ENCODE measurements at places on chromosomes 7 and 10.

- DNase-seq = no peak
Measured at GRCh38 chr7:36568452-36568849, 155.8 kb downstream of the AOAH start.

GRCh38 chr7:2524808-2525657 lies 5.5 kb downstream of the LFNG start:
- DNase-seq = no peak

GRCh38 chr7:24192691-24193090 lies 91.3 kb upstream of the NPY start:
- no peak for DNase-seq

- DNase-seq = no peak
Measured at GRCh38 chr7:82291931-82292330, 151.6 kb downstream of the CACNA2D1 start.

GRCh38 chr7:148664324-148664723 lies 34.4 kb upstream of the CUL1 start:
- peak; percentile 5 for DNase-seq

DNA sequence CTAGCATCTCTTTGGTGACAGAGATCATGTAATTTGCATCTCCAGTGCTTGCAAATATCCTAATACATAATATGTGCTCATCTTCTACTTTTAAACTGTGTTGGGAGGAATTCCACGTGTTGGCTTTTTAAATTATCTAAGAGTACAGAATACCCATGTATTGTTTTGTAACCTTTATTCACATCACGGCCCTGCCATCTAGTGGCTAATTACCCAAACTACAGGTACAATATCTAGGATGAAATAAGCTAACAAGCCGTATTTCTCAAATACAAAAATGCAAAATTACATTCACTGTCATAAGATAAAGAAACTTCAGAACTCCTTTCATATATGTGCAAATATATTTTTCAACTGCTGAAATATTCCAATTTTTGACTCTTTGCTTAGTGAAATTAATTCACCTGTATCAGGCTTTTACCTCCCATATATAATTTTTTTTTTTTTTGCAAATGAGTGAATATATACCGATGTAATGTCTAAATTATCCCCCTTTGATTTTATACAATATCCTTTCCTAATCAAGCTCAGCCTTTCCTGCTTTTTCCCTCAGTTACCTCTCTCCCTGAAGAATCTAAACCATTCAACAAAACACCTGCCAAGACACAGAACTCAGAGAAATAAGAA lies 30.3 kb upstream of the LSM8 start:
- peak; percentile 7 for DNase-seq

DNA sequence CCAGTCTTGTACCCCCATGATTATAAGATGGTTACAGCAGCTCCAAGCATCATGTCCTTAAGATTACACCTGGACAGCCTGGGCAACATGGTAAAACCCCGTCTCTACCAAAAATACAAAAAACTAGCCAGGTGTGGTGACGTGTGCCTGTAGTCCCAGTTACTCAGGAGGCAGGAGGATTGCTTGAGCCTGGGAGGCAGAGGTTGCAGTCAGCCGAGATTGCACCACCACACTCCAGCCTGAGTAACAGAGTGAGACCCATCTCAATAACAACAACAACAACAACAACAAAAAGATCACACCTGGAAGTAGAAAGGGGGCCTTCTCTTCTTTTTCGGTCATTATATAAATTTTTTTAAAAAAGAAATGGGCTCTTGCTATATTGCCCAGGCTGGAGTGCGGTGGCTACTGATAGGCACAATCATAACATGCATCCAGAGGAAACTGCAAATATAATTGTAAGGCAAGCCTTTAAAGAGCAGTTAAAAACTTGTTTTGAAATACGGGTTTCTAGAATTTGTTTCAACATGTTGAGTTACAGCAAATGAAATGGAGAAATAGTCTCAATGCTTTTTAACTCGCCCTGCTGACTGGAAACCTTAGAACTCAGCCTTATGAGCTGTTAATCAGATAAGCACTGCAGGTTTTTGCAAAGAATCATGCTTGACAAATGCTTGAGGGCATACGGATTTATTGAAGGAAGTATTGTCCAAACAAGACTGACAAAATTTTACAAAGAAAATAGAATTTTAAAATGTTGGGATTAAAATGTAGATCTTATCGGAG lies 4.7 kb upstream of the ENTPD7 start:
- no peak for DNase-seq

DNA sequence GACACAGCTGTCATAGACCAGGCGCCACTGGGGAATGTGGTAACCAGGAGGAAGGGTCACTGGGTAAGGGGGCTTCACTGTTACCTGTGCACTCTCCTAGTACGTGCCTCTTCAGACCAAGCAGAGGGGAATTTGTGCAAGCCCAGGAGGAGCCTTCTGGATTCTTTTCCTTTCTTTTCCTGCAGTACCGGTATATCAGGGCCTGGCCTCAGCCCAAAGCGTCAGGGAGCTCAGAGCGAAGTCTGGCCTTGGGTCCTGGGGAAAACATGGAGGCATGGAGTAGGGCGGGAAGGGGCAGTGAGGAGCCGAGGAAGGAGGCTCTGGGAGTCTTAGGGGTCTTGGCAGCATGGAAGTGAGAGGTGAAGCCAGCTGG lies 133.6 kb upstream of the GDF10 start:
- no peak for DNase-seq

DNA sequence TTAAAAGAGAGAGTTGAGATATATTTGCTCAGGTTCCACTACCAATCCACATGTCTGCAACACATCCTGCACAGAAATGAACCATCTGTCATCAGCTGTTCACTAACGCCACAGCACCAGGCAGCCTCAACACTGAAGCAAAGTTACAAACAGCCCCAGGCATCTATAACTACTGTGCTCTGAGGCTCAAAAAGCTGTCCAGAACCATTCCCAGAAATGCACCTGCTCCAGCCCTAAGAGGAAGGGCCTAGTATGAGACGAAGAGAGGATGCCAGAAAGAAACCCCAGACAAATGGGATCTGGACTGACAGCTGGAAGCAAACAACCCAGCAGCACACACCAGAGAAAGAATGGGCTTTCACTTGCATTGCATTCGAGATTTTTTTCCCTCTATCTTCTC lies 159.3 kb downstream of the ELMO1 start:
- no peak for DNase-seq

DNA sequence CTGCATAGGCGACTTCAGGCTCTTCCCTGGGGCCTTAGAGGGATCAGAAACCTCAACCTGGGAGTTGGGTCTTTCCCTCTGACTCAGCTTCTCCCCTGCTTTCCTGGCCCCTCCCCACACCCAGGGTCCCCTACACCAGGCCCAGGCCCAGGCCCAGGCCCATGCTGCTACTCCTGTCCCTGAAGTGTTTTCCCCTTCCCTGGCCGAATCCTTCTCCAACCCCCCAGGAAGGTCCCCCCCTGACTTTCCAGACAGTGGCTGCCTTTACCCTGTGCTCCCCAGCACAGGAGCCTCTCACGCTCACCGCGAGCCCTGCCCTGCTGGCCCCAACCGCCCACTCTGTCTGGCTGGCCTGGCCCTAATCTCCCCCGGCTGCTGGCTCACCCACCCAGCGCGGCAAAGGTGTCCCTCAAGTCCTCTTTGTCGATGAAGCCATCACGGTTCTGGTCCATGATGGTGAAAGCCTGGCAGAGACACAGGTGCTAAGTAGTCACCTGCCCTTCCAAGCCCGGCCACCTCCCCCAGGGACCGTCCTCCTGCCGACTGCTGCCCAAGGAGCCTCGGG lies 6.4 kb downstream of the MYL10 start:
- DNase-seq = no peak

DNA sequence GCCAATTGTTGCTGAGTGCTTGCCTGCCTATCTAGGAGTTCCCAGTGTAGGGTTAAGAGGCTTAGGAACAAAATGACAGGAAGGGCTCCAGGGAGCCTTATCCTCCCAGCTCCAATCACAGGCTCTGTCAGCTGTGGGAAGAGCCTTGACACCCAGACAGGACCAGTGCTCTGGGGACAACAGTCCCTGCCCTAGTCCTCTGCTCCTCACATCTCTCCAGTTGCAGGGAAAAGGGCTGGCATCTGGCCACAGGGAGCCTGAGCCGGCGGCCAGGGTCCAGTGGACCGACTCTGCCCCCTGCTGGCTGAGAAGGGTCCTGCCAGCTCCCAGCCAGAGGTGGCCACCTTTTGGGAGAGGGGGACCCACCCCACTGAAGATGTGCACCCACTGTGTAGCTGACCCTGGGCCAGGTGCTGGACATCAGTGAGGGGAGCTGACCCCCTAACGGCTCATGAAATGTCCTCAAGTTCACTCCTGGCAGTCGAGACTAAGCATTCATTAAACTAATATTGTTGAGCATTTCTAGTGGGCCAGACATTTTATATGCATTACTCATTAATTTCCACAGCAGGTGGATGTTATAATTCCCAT lies 17.6 kb downstream of the DNAJB12 start:
- peak; percentile 81 for DNase-seq

DNA sequence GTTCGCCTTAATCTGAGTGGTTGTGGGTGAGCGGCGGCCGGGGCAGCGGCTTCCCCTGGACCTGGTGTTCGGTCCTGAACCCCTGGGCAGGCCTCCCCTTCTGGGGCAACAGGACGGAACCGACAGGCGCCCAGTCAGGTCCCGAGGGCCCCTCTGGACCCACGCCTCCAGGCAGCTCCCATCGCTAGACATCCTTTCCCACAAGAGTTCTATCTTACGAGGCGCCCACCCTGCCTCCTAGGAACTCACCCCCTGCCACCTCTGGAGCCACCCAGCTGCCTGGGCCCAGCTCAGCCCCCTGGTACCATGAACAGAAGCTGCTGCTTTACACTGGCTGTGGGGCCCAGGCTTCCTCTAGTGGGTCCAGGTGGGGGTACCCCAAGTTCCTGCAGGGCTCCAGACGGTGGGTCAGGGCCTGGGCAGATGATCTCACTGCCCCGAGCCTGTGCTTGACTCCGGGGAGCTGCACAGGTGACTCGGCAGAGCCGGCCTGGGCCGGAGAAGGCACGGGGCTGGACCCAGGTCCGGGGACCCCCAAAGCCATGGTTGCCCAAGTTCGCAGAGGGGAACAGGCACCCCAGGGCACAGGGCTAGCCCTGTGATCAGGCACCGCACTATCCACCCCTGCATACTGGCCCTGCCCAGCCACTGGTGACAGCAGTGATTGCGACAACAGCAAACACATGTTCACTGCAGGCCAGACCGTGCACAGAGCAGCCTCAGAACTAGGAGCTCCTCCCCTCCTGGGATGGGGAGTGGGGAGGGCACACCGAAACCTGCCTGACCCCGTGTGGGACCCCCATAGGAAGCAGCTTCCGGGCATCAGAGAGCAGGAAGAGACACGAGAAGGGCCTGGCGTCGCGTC lies 180.3 kb downstream of the ELFN1 start:
- no peak for DNase-seq

- DNase-seq = no peak
Measured at GRCh38 chr10:128922619-128923196, 544.3 kb upstream of the MGMT start.

DNA sequence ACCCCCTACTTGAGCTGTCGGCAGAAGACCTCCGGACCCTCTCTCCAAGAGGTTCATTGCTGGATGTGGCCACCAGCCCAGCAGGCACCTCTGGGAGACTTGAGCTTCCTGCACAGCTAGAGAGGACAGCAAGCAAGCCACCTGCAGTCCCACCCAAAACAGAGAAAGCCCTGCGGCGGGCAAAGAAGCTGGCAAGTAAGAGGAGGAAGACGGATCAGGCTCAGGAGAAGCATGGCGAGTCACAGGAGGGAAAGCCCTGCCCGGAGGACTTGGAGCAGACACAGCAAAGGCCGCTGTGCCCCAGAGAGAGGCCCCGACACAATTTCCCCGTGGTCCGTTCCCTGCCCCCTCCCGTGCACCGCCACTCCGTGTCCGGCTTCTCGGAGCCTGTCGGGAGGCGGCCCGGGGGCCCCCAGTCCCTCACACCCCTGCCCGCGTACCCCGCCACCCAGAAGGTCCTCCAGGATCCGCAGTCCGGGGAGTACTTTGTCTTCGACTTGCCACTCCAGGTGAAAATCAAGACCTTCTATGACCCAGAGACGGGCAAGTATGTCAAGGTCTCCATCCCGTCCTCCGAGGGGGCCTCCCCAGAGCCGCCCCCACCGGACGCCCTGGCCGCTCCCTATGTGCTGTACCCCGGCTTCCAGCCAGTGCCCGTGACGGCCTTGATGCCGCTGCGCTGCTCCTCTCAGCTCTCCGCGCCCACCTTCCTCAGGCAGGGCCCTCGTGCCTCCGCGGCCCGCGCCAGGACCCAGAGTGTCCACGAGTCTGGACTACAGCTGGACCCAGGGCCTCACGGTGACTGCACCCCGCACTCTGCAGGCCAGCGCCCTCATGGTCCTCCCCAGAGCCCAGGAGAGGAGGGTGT lies 27.2 kb downstream of the C10orf71 start:
- no peak for DNase-seq

DNA sequence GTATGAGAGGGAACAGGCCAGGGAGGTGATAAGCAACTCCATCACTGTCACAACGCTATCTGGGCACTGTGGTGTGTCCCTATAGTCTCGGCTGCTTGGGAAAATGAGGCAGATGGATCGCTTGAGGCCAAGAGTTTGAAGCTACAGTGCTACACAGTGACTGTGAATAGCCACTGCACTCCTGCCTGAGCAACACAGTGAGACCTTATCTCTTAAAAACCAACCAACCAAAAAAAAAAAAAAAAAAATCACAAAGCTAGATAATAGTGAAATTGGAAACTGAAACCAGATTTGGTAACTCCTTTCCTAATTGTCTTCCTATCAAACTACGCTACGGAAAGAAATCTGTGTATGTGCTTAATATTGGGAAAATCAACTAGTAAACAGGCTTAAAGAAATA lies 14.1 kb downstream of the MICU1 start:
- DNase-seq = no peak

GRCh38 chr7:140153666-140154161 lies 23.1 kb downstream of the KDM7A start:
- no peak for DNase-seq

- DNase-seq = no peak
Measured at GRCh38 chr10:60508037-60508436, 118.4 kb upstream of the ANK3 start.

- DNase-seq = no peak
Measured at GRCh38 chr7:88226886-88227516, 7.2 kb upstream of the SRI start.

GRCh38 chr7:144969787-144970186 lies 133.9 kb upstream of the TPK1 start:
- DNase-seq = no peak

- DNase-seq = no peak
Measured at GRCh38 chr7:53993224-53993623, 549.0 kb upstream of the VSTM2A start.

DNA sequence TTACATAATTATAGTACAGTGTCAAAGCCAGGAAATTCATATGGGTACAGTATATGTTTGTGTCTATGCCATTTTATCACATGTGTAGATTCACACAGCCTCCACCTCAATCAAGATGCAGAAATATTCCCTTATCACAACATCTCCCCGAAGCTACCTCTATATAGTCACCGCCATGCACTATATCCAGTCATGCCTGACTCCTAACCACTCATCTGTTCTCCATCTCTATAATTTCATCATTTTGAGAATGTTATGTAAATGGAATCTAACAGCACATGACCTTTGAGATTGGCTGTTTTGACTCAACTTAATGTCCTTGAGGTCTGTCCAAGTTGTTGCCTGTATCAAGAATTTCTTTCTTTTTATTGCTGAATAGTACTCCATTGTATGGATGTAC lies 22.3 kb upstream of the SLC25A13 start:
- DNase-seq = no peak
